ENCODE measurements at places on chromosomes 2 and 18. TPM values are rescaled to one million over a fixed set of nuclear protein-coding genes. Genes with fewer than 3 reads are reported as not detected.

ANKZF1 gene
- 76.3 TPM for total RNA-seq

SLC20A1 gene
- total RNA-seq: 61.1 TPM

GRCh38 chr2:108905906-108906305 lies 83.1 kb downstream of the EDAR start:
- H3K4me1 ChIP-seq: no peaks in the 10 kb centered on the region
- H3K27ac ChIP-seq: no peak overlapping the region
- H3K4me3 ChIP-seq: no peak overlapping the region
- DNase-seq: no peak
- H3K27me3 ChIP-seq: no peaks in the 10 kb centered on the region

DNA sequence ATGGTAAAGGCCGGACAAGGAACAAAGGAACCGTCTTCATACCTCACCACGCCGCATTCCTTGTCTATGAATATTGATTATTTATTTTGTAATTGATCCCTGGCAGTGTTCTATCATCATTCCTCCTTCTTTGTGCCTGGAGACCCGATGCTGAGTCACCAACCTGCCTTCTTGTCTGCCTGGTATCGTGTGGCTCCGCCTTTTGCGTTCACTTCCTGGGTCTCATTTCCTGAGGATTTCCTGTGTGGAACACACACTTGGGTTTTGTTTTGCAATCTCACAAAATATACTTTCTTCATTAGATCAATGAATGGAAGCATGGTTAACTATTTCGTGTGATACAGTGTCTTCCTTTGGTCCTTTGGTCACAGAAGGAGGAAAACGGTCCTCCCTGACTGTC lies 95.5 kb upstream of the SNTG2 start:
- H3K27ac ChIP-seq: no peak overlapping the region
- no peaks in the 10 kb centered on the region for H3K36me3 ChIP-seq
- no peaks in the 10 kb centered on the region for H3K27me3 ChIP-seq
- no peak overlapping the region for H3K4me3 ChIP-seq

DNA sequence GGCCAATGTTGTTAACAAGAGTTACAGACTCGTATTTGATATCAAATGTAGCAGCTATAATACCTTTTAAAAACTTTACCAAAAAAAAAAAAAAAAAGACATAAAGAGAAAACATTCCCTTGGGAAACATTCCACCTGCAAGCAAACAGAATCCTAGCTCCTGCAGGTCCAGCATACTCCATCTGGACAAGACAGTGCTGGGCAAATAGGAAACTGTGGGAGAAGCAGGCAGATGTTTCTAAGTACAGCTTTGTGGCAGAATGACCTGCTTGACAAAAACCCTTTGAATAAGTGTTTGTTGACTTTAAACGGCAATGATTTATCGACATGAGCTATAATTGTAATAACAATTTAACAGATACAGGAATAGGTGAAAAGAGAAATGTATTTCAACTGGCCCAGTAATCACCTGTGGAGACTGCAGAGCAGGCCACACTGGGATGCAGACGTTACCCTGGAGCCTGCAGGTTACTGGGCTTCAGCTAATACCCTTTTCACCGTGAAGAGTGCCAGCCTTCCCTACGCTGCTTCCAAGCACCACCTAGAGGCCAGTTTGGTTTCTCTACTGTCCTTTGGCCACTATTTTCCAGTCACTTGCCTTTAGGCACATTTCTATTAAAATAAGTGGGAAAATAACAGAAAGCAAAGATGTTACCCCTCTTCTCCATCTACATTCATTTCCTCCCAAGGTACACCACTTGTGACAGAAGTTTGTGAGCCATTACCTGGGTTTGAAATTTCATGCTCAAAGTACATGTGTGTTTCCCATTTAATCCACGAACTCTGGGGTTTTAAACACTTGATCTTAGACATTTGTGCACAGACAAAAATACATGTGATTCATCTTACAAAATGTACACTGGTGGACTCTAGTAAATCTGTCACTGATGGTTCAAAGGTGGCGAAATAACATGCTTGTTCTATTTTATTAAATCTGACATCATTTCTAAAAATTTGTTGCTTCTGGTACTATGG lies 96.9 kb upstream of the ZNF397 start:
- no peaks in the 10 kb centered on the region for H3K4me1 ChIP-seq
- DNase-seq: peak; percentile 77
- H3K36me3 ChIP-seq: no peaks in the 10 kb centered on the region
- no peak overlapping the region for H3K27ac ChIP-seq
- H3K4me3 ChIP-seq: no peak overlapping the region
- no peaks in the 10 kb centered on the region for H3K27me3 ChIP-seq

DNA sequence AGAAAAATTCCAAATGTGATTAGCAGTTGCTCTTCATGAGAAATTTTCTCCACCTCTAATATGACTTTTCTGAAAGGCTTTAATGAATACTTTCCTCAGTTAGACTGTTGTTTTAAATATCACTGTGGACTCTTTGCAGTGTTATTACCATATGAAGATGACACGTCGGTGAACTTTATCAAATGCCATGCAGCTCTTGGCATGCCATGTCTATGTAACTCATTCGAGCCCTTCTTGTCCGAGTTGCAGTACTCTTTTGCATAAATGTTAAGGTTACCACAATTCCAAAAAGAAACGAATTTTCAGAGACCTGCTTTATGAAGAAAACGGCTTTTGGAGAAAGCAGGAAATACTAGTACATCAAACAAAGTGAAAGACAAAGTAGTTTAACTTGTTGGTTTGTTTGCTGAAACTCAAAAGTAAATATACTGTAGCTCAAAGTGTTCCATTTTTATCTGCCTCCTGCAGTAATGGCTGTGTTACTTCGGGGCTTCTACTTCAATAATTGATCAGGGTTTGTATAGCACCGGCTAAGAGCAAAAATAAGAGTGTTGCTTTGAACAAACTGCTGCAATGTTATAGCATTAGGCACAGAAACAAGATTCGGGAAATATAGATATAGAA lies 204.1 kb downstream of the ARHGAP15 start:
- H3K27me3 ChIP-seq: no peaks in the 10 kb centered on the region
- H3K36me3 ChIP-seq: no peaks in the 10 kb centered on the region
- H3K27ac ChIP-seq: no peak overlapping the region
- H3K4me3 ChIP-seq: no peak overlapping the region
- H3K4me1 ChIP-seq: no peaks in the 10 kb centered on the region
- DNase-seq: no peak

DNA sequence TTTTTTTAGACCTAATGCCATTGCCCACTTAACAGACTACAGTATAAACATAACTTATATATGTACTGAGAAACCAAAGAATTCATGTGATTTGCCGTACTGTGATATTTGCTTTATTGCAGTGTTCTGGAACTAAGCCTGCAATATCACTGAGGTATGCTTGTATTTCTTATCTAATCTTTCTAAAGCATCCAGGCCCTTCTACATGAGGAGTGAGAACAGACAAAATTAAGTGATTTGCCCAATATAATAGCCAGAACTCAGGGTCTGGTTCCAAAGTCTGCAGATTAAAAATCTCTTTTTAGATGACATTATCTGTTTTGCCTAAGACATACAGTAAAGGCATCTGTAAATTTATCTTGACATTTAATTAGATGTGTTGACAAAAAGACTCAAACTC lies 41.9 kb downstream of the BMPR2 start:
- no peak overlapping the region for H3K4me3 ChIP-seq
- H3K4me1 ChIP-seq: peaks cover 7% of the 10 kb centered on the region
- H3K27ac ChIP-seq: no peak overlapping the region
- no peak for DNase-seq
